ENCODE measurements at places on chromosomes 11 and 22. TPM values are rescaled to one million over a fixed set of nuclear protein-coding genes. Genes with fewer than 3 reads are reported as not detected.

DNA sequence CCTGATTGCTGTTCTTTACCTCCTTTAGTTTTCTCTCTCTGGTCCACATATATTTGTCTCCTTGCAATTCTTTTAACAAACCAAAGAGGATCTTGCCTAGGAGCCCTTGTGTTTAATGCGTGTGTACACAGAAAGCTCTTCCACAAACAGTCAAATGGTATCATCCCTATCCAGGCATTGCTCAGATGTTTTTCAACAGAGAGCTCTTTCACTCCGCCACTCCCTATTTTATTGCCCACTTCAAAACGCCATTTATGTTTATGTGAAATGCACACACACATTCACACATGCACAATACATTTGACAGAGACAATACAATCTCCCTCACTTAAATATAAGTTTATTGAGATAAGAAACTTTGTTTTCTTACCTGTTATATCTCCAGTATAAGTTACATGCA lies 4.7 kb downstream of the OR5AP2 start:
- DNase-seq: no peak

GRCh38 chr22:31569126-31569525 lies 72.8 kb downstream of the SFI1 start:
- DNase-seq: no peak

- DNase-seq: no peak
Observed at GRCh38 chr11:10317151-10317755, 12.4 kb downstream of the ADM start.

- DNase-seq: no peak
Observed at GRCh38 chr11:115085461-115086210, 407.3 kb downstream of the NXPE2 start.

The FAM83F gene
- 0.06 TPM for total RNA-seq

All from Daoy (cell line).